ENCODE measurements at places on chromosomes 12 and 14.

- DNase-seq, result peak; percentile 51
Measured at GRCh38 chr14:64465191-64465822, at the start of gene AKAP5. AKAP5 (plus strand) TSS chr14:64465499; CDS start chr14:64468395, 2,896 bp downstream.

DNA sequence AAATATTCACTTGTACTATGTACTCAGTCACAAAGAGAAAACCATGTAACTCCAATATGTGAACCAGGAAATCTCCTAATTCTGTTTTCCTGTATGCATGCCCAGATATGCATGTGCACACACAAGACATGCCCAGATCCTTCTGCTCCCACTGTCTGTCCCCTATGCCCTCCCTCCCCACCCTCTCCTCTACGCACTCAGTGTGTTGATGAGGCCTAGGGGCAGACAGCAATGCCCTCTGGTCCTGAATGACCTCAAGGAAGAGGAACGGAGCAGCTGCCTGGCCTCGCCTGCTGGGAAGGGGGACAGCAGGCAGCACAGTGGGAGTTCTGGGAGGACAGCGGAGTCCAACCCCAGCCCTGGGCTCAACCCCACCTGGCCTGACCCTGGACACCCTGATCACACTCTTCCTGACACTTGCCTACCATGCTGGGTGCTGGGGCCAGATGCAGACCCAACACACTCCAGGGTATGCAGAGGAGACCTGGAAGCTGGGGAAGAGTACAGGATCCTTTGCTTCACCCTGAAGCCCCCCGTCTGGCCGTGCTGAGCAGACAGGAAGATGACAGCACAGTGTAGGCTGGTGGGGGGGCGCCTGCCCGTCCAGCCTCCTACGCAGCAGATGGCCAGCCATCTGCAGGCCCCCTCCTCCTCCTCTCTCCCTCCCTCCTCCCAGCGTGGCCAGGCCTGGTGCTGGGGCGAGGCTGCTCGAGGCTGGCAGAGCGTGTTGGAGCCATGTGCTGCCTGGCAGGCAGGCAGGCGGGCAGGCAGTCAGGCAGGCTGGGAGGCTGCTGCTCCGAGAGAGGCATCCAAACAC lies 106.6 kb upstream of the NCOR2 start:
- no peak for DNase-seq

GRCh38 chr14:55180434-55180833 lies 11.0 kb downstream of the DLGAP5 start:
- no peak for DNase-seq

DNA sequence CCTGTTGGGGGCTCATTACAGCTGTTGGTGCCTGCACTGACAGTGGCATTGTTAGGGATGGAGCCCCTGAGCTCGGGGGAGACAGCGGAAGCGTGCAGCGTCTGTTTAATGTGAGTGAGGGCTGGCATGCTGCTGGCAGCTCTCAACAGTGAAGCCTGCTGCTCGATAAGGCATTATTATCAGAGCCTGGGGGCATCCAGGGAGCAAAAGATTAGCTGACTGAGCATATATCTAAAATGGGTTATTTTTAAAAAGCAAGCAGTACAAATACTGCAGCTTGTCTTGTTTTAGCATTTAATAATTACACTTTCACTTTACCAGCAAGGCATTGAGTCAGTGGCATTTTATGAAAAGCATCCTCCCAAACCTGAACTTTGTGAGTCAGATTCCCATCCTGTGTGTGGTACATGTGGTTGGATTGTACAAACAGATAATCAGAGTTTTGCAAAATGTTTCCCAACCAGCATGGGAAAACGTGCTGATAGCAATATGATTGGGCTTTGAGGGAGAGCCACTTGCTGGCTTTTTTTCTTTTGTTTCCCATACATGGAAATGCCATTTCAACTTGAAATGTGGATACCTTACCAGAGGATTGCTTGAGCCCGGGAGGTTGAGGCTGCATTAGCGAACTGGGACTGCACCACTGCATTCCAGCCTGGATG lies 150.8 kb downstream of the PRKCH start:
- no peak for DNase-seq

DNA sequence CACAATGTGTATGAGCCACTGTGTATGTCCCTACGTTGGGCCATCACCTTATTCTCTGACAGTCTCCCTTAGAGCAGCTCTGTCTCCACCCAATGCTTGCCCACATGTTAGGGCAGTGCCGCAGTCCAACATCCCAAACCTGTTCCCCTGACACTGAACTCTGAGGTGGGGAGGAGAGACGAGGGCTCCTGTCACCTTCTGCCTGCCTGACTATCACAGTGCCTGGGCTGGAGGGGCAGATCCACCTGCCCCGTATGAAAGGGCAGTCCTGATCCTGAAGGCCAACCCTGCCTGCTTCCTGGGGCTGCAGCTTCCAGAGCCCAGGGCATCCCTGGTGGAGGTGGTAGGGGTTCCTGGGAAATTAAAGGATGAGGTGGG lies 2.2 kb downstream of the TGM1 start:
- DNase-seq, result no peak

DNA sequence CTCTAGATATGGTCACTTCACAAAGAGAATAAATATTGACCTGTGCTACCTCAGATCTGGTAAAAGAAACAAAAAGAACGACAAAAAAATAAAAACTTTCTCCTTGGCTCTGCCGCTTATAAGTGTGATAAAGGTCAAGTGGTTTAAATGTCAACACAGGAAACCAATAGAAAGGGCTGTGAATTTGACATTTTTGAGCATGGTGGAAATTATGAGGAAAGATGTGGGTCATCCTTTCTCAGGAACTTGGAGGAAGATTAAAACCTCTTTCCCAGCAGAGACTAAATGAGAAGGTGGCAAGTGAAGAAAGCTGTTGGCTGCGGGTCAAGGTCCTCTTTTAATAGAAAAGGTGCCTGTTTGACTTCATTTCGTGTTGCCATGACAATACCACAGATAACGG lies 28.2 kb downstream of the TESPA1 start:
- DNase-seq, result no peak

- no peak for DNase-seq
Measured at GRCh38 chr14:26794731-26795130, 196.9 kb upstream of the NOVA1 start.

- no peak for DNase-seq
Measured at GRCh38 chr12:89878950-89879349, 170.3 kb upstream of the ATP2B1 start.

DNA sequence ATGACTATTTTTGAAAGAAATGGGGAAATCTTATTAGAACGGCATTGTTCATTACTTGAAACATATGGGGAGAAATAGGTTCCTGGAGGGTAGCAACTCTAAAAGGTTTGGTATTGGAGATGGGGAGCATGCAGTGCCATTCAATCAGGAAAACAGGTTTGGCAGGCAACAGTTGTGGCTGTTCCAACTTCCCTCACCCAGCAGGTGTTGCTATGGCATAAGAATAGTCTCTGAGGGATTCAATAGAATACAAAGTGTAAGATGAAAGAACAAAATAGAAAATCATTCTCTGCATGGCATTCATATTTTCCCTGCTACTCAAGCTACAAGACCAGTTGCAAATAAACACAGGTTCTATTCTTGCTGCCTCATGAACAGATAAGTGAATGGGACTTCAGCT lies 393.3 kb upstream of the RPL10L start:
- no peak for DNase-seq

GRCh38 chr14:74756326-74756725 lies 6.8 kb upstream of the YLPM1 start:
- no peak for DNase-seq

- no peak for DNase-seq
Measured at GRCh38 chr12:86265329-86265695, 9.1 kb upstream of the MGAT4C start.

- no peak for DNase-seq
Measured at GRCh38 chr12:19456176-19456575, 16.9 kb downstream of the AEBP2 start.

DNA sequence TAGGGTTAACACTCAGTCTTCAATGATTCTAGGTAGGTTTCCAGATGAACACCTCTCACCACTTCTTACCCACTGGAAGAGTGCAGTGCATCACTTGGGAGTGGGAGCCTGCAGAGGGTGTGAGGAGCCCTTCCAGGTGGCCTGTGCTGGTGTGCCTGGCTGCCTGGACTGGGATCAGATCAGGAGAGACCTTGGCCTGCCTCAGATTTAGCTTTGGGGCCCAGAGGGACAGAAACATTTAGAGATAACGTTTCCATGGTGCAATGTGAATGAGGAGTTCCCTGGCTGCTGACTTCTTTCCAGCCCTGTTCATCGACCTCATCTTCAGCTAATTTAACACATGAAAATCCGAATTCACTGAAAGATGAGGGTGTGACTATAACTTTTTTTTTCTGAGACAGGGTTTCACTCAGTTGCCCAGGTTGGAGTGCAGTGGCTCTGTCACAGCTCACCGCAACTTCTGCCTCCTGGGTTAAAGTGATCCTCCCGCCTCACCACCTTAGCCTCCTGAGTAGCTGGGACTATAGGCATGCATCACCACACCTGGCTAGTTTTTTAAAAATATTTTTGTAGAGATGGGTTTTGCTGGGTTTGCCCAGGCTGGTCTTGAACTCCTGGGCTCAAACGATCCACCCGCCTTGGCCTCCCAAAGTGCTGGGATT lies 53.6 kb downstream of the SUSD6 start:
- DNase-seq, result no peak

- no peak for DNase-seq
Measured at GRCh38 chr12:94445662-94446061, 14.0 kb downstream of the CEP83 start.

DNA sequence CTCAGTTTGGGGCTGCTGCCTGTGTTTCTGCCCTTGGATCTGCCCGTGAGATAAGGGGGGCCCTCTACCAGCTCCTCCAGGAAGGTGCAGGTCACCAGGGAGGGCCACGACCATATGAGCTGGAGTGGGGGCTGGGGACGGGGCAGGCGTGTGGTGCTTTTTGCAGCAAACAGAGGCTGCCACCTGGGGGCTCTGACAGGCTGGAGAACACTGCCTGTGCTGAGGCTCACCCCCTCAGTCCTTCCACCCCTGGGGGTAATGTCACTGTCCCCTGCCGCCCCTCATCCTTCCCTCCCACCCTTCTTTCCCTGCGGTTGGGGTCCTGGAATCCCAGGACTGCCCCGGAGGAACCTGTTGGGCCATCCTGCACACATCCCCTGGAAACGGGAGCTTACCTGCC lies 3.2 kb downstream of the PLD4 start:
- DNase-seq, result no peak

GRCh38 chr14:93765155-93765554 lies 23.1 kb downstream of the PRIMA1 start:
- DNase-seq, result no peak

- no peak for DNase-seq
Measured at GRCh38 chr12:77384941-77385340, 319.6 kb upstream of the E2F7 start.

GRCh38 chr14:61475316-61475715 lies 153.9 kb downstream of the PRKCH start:
- DNase-seq, result no peak

DNA sequence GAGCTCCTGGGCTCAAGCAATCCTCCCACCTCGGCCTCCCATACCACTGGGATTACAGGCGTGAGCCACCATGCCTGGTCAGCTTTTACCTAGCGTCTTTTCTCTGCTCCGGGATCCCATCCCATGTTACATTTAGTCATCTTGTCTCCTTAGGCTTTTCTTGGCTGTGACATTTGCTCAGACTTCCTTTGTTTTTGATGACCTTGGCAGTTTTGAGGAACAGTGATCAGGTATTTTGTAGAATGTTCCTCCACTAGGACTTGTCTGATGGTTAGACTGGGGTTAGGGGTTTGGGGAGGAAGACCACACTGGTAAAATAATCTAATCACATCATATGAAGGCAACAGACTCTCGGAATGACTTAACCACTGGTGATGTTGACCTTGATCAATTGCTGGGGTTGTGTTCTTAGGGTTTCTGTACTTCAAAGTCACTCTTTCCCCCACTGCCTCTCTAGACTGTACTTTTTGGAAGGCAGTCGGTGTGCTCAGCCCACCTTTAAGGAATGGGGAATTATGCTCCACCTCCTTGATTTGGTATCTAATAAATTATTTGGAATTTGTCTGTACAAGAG lies 48.4 kb downstream of the RIN3 start:
- no peak for DNase-seq

DNA sequence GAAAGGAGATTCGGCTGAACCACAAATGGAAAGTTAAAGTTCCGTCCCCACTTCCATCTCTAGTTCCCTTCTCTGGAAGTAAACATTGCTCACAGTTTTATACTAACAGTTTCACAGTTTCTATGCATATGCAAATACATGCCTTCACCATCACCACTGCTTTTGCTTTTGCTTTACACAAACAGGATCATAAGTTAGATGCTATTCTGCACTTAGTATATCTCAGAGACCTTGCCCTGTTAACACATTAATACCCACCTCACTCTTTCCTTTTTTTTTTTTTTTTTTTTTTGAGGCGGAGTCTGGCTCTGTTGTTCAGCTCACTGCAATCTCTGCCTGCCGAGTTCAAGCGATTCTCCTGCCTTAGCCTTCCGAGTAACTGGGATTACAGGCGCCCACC lies 890 bp downstream of the TEP1 start:
- no peak for DNase-seq

GRCh38 chr12:29609431-29610215 lies 112.1 kb upstream of the OVCH1 start:
- DNase-seq, result no peak

DNA sequence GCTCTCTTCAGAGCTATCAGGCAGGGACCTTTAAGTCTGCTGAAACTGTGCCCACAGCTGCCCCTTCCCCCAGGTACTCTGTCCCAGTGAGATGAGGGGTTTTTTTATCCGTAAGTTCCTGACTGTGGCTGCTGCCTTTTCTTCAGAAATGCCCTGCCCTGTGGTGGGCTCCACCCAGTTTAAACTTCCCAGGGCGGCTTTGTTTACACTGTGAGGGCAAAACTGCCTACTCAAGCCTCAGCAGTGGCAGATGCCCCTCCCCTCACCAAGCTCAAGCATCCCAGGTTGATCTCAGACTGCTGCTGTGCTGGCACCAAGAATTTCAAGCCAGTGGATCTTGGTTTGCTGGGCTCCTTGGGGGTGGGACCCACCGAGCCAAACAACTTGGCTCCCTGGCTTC lies 46.9 kb upstream of the SLC16A7 start:
- DNase-seq, result no peak

GRCh38 chr14:100898935-100899883 lies 4.3 kb downstream of the RTL1 start:
- DNase-seq, result no peak

- no peak for DNase-seq
Measured at GRCh38 chr12:100453951-100454350, 19.7 kb upstream of the NR1H4 start.

- no peak for DNase-seq
Measured at GRCh38 chr12:19484738-19485137, 45.4 kb downstream of the AEBP2 start.

- no peak for DNase-seq
Measured at GRCh38 chr12:103737881-103738280, 103.2 kb downstream of the NT5DC3 start.

DNA sequence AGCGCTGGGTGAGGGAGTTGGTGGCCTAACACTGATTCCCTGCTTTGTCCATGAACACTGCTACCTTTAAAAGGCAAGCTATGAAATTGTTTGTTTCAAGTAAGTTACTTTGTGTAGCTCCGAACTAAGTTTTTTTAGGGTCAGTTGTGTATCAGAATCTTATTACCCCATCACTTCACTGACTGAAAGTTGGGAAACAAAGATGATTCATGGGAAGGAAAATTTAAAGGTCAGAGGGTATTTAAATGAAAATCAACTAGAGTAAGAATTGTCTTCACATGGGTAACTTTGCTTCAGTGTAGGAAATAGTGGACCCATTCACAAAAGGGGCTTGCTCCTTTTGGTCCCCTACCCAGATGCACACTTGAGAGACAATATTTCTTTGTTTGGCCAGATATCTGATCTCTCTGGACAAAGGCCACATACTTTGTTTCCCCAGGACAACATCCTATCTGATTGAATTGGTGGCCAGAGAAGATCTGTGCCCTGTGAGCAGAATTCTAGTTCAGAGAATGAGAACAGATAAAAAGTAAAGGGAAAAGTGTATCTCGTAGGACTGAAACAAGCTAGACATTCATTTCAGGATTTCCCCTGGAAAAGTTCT lies 53.5 kb downstream of the RAB35 start:
- no peak for DNase-seq
